ENCODE measurements at places on chromosomes 5 and 9. TPM values are rescaled to one million over a fixed set of nuclear protein-coding genes. Genes with fewer than 3 reads are reported as not detected.

FAM169A gene
- 5.8 TPM for polyA plus RNA-seq

HEMGN gene
- polyA plus RNA-seq = not detected

PCDHGA7 gene
- polyA plus RNA-seq = 0.84 TPM

TCF7 gene
- polyA plus RNA-seq = 10.2 TPM

SLC34A3 gene
- 0.04 TPM for polyA plus RNA-seq

KIF24 gene
- polyA plus RNA-seq = 3.2 TPM

DNA sequence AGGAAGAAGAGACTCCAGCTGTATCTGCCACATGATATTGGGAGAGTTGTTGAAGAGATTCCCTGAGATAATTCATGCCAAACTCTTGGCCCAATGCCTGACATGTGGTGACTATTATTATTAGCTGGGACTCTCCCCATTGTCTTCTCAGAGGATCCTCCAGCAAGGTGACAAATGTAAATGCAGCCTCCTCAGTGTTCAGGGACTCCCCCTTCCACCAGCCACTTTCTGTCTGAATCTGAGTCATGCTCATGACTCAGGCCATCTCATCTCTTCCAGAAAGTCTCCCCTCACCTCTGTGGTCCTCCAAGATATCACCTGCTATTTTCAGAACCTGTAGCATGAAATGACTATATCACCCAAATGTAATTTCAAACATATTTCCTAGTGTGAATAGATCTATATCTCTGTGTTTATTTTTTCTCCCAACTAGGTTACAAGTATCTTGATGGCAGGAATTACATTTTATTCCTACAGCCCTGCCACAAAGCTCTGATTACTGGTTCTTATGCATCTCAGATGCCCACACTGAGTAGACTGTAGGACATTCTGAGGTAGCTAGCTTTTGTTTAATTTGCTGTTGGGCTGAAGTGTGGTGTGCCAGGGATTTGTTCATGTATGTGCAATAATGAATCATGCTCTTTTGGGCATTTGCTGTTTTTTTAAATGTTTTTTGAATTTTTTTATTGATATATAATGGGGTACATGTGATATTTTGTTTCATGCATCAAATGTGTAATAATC, 126.6 kb upstream of the IL12B start:
- peak; percentile 60 for DNase-seq

DNA sequence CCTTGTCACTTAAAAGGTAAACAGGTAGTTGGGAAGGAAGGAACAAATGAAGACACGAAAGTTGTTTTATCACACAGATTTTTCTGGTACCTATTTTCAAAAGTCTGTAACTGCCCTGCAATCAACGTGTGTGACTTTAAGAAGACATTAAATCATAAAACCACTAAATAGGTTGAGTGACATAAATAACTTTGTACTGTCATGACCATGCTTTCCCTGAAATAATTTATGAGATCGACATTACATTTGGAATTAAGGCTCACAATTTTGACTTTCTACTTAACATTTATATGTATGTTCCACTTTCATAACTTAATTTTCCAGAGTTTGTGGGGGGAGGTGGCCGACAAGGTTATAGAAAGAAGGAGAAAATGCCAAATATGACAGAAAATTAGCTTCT, 181.1 kb downstream of the MLLT3 start:
- no peak for DNase-seq

DNA sequence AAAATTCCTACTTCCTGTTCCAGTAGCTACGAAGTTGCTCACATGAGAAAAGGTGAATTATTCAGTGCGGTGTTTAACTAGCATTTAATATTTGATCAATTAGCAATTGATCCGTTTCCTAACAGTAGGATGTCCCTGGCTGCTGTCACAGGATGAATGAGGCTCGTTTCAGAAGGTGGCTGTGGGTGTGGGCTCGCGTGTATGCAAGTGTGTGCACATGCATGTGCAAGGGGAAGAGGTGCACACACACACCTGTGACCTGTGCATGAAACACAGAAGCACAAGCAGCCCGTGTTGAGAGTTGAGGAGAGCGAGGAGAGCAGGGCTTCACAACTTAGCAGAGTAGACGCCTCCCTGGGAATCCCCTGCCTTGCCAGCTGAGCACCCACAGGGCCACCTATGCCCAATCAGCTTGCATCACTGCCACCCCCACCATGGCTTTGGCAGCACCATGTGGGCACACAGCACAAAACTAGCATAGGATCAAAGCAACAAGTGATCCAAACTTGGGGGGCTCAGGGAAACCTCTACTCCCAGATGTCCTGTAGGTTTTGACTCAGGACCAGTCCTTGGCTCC, 107.2 kb downstream of the C5orf15 start:
- DNase-seq = no peak

DNA sequence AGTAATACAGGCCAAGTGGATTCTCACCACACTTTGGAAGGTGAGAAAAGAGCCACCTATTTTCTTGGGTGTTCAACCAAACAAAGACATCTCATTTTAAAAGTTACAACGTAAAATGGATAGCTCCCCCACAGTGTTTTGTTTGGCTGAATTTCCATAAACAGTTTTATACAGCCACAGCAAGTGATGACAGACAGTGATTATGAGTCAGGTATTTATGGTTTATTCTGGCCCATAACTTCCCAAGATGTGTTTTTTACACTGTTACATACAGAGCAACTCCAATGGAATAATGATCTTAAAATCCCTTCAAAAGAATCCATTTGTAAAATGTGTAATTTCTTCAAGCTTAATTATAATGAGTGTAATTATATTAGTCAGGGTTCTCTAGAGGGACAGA, 421.3 kb downstream of the TLE1 start:
- no peak for DNase-seq

- DNase-seq = no peak
These were observed 122.1 kb downstream of the GABRG2 start for GRCh38 chr5:162189719-162190118.

GRCh38 chr5:101783241-101784013, 512.7 kb downstream of the SLCO4C1 start:
- no peak for DNase-seq

DNA sequence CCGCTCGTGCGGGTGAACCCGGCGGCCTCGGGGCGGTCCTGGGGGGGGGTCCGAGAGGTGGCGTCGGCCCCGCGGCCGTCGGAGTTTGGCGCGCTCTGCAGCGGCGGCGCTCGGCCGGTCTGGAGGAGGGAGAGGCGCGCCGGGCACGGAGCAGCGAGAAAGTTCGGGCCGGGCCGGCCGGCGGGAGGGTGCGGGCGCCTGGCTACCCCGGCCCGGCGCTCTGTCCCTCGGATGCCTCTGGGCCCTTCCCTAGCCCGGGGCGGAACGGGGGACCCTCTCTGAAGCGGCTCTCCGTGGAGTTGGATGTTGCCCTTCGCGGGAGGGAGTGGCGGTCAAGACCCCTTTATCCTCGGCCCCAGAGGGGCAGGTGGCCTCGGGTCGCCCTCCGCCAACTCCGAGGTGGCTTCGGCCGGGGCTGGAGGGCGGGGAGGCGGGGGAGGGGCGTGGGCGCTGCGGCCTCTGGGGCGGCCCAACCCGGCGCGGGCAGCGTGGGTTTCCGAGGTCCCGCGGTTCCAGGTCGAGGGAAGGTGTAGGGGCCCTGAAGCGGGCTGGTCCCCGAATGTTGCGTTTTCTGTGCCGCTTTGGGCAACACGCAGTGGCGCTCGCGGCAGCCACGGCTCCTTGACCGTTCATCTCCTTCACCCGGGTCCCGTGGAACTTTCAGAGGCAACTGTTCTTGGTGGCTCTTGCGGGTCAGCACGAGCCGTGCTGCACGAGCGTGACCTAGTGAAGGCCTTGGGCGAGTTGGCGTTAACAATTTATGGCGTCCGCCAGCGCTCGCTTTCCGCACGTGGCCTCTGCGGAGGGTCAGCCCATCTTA, 290.5 kb downstream of the DOCK8 start:
- DNase-seq = peak; percentile 26

GRCh38 chr9:85639675-85640186, 102.0 kb downstream of the AGTPBP1 start:
- DNase-seq = no peak

- no peak for DNase-seq
These were observed 819.4 kb downstream of the NR2F1-AS1 start for GRCh38 chr5:92761585-92761984.

DNA sequence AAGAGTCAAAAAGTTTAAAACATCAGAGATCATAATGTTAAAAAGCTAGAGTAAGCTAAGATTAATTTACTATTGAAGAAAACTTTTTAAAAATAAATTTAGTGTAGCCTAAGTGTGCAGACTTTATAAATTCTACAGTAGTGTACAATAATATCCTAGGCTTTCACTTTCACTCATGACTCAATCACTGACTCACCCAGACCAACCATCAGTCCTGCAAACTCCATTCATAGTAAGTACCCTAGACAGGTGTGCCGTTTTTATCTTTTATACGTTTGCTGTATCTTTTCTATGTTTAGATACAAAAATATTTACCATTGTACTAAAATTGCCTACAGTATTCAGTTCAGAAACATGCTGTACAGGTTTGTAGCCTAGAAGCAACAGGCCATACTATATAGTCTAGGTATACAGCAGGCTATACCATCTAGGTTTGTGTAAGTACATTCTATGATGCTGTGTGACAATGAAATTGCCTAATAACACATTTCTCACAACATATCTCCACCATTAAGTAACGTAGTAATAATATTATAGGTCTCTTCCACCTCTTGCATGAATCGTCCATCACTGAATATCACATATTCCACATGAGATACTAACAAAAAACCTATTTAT, 59.2 kb downstream of the MEGF9 start:
- no peak for DNase-seq

- no peak for DNase-seq
These were observed 161.5 kb upstream of the NR4A3 start for GRCh38 chr9:99660191-99660636.

DNA sequence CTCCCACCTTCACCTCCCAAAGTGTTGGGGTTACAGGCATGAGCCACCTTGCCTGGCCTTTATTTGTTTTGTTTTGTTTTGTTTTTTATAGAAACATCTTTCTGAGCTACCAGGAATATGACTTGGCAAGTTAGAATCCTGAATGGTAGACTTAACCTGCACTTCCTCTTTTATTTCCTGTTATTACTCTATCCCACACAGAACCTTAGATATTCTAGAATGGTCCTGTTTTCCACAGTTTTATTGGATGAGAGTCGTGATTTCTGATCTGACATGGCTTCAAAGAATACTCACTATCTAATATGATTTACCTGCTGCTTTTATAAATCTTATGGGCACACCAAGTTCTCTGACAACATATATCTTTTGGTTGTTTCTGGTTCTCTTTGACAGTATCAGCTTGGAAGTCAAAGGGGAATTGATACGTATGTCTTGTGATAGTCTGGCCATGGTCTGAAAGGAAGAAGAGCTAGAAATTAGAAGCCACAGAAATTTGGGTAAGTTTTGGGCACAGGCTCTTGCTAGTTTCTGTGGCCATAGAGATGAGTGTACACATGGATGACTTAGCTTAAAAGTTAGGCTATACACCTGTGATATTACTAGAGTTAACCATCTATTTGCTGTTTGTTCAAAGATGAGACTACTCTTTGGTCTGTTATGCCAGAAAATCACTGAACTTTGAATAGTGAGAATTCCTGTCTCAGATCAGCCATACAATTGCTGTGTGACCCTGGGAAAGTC, 4.7 kb upstream of the PANK3 start:
- no peak for DNase-seq

DNA sequence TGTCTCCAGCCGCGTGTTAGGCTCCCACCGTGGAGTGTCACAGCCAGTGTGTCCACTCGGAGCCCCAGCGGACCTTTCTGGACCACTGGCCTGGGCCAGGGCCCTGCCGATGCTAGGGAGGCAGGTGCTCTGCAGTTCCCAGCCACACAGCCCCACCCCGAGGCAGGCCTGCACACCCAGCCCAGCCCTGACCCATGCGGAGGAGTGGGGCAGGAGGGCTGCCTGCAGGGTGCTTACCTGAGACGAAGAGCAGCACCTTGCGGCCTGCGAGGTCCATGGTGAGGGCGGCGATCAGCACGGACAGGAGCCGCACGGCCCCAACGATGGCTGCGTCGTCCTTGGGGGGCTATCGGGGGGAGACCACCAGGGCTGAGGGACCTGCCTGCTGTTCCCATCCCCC, 5.2 kb downstream of the SLC2A6 start:
- DNase-seq = no peak

DNA sequence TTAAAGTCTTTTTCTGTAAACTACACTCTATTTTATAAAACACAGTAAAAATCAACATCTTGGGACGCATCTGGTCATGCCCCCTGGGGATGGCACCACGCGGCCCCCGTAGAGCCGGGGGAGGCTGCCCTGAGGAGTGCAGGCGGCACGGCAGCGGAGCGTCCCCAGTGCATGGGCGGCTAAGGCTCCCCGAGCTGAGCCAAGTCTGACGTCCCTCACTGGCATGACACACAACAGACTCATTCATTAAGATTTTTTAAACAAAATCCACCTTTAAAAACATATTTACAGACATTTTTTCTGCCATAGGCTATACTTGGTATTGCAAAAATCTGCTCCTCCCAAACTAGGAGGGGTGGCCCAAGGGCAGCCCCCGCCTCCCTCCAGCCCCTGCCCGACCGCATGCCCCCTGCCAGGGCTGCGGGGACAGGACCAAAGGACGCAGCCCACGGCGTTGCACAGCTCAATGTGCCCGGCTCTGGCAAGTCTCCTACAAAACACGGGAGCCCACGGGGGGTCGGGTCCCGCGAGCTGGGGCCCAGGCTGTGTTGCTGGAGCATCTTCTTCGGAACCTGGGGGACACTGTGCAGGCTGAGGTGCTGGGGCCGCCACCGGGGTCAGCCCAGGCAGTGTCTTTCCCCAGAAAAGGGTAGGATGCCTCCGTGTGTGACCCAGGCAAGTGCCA, 11.8 kb upstream of the SEC16A start:
- DNase-seq = no peak

- no peak for DNase-seq
These were observed 84.3 kb downstream of the MRPS27 start for GRCh38 chr5:72235725-72236124.

DNA sequence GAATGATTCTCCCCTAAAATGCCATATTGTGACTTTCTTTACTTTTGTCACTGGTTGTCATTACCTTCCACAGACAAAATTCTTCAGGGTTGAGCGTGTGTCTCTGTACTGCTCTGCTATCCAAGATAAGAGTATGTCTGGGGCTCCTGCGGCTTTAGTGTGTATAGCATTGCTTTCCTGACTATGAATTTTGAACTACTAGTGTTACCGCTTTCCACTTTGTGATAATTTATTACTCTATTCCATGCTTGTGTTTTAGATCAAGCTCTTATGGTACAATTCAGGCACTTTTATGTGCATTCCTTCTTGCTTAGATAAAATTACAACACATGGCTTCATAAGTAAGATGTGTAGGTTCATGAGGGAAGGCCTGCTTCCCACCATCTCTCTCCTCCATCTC, 51.5 kb upstream of the MEF2C start:
- DNase-seq = no peak

GRCh38 chr9:112125951-112126388, 49.1 kb downstream of the SUSD1 start:
- DNase-seq = peak; percentile 93
